HTR-8/SVneo (cell line): ENCODE measurements at places on chromosomes 12 and 14.

- no peak for DNase-seq
Measured at GRCh38 chr12:131103669-131104462, 150.2 kb downstream of the ADGRD1 start.

DNA sequence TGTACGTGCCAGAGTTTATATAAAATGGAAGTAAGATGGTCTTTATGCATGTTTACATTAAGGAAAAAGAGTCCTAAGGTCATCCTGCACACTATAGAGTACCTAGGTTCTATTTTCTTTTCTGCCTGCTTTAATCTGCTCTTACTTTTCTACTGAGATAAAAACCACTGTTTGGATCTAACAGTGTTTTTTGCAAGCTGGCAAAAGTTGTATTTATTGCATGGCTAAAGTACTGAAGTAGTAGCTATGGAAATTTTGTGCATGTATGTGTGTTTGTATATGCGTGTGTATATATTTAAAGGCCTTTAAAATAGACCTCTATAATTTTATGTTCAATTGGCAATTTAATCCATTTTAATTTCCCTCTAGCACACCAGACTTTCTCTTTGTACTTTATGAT, 98.3 kb upstream of the CPSF6 start:
- no peak for DNase-seq

DNA sequence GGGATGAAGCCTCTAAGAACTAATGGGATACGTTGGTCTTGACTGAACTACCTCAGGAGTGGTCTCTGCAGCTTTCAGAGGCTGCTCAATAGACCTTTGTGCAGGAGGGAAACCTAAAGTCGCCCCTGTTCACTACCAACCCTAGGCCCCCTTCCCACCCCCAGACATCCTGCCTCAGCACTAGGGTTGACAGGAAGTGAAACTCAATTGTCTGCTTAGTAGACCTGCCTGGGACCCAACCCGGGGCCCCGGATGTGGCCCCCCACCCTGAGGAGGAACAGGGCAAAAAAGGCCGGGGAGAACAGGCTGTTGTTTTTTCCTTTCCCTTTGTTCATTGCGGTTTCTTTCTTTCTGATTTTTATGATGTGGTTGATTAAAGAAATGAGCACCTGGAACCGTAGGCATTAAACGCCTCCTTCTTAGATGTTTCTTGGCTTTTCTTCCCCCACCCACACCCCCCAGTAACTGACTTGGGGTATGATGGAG, 1.6 kb upstream of the DGKA start:
- no peak for DNase-seq

DNA sequence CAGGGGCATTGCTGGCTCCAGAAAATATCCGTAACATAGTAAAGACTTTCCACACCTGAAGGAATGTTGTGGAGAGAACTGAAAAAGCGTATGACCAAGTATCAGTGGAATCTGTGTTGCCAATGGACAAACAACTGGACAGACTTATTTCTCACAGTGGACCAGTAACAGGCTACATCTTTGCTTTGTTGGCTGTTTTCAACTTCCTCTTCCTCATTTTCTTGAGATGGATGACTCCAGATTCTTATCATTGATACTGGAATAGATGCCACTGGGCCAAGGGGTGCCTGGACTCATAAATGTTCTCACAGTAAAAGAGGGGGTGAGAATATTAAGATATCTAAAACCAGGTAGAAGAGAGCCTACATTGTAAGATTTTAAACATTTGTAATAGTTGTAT, 6.4 kb downstream of the GAS2L3 start:
- DNase-seq = no peak
